HT1080 (cell line): ENCODE measurements at places on chromosomes 3 and 15. TPM values are rescaled to one million over a fixed set of nuclear protein-coding genes. Genes with fewer than 3 reads are reported as not detected.

The DOCK3 gene
- total RNA-seq, result 1.4 TPM in 2 replicates

- DNase-seq, result peak; percentile 33
Measured at GRCh38 chr3:181403876-181404660, 307.7 kb upstream of the SOX2 start.

- DNase-seq, result no peak
Measured at GRCh38 chr3:14253022-14253706, 74.5 kb downstream of the LSM3 start.

DNA sequence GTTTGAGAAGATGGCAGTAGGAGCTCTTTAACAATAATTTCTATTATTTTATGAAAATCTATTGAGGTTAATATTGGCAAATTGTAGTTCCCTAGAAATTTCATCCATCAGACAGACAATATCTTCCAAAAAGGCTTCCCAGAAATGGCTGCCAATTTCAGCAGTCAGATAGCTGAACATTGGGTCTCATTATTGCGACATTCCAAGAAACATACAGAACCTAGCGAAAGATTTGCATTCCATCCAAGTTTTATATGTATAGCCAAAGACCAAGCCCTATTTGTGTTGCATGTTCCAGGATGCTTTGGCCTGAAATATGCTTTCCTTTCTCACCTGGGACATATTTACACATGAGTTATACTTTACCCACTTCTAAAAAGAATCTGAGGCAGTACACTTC is 24.5 kb downstream of the ACP3 start:
- DNase-seq, result no peak

DNA sequence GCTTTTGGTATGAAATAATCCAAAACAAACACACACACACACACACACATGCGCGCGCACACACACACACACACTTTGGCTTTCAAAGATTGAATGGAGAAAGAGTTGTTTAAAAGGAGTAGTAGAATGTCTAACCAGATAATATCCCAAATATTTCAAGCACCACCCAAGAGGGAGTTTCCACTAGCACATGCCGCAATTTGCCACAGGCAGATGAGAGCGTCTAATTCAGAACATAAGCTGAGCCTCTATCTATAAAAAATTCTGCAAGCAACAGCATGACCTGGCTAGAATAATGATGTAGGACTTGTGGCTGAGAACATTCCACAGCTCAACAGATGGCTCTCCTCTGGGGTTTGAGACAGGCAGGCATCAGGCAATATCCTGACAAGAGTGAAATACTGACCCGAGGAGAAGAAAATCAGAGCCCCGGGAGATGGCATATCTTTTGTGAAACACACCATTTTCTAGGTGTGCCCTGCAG is 302.5 kb upstream of the GADL1 start:
- no peak for DNase-seq

The ZNF502 gene
- total RNA-seq, result 0.37 and 0.72 TPM in 2 replicates

GRCh38 chr15:81087066-81087465 is 47.0 kb upstream of the CFAP161 start:
- no peak for DNase-seq

The CCNB2 gene
- 92.3 and 116 TPM in 2 replicates for total RNA-seq

DNA sequence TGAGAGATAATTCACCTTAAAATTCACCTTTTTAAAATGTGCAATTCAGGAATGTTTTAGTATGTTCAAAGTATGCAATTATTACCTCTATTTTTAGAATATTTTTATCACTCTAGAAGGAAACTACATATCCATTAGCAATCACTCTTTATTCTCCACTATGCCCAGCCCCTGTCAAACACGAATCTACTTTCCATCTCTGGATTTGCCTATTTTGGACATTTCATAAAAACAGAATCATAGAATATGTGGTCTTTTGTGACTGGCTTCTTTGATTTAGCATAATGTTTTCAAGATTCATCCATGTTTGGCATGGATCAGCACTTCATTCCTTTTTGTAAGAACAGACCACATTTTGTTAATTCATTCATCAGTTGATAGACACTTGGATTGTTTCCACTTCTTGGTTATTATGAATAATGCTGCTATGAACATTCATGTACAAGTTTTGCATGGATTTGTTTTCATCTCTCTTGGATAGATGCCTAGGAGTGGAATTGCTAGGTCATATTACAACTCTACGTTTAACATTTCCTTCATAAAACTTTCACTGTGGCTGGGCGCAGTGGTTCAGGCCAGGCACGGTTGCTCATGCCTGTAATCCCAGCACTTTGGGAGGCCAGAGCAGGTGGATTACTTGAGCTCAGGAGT is 12.7 kb downstream of the HMCES start:
- no peak for DNase-seq

- peak; percentile 34 for DNase-seq
Measured at GRCh38 chr3:183534249-183534648, 21.3 kb downstream of the KLHL6 start.

The ZMYND10 gene
- total RNA-seq, result 1.4 and 2.8 TPM in 2 replicates

The CDHR4 gene
- not detected in 2 replicates for total RNA-seq

The SCN11A gene
- not detected in 2 replicates for total RNA-seq

- DNase-seq, result no peak
Measured at GRCh38 chr15:27330326-27330725, 359.3 kb downstream of the GABRG3 start.

DNA sequence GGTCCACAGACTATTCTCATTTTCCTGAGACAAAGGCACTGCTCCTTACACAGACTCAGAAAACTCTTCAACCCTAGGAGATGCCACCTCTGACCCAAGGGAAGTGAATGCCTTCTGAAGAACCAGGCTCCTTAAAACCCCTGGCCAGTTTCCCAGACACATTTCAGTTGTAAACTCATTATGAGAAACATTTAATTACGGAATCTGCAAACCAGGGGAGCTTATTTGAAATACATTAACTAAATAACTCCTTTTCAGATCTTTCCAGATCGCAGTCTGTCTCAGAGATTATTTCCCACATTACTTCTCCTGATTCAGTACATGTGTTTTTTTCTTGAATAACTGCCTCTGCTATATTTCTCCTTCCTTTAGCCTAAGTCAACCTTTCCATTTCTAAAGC is 17.6 kb downstream of the MYO5A start:
- no peak for DNase-seq

DNA sequence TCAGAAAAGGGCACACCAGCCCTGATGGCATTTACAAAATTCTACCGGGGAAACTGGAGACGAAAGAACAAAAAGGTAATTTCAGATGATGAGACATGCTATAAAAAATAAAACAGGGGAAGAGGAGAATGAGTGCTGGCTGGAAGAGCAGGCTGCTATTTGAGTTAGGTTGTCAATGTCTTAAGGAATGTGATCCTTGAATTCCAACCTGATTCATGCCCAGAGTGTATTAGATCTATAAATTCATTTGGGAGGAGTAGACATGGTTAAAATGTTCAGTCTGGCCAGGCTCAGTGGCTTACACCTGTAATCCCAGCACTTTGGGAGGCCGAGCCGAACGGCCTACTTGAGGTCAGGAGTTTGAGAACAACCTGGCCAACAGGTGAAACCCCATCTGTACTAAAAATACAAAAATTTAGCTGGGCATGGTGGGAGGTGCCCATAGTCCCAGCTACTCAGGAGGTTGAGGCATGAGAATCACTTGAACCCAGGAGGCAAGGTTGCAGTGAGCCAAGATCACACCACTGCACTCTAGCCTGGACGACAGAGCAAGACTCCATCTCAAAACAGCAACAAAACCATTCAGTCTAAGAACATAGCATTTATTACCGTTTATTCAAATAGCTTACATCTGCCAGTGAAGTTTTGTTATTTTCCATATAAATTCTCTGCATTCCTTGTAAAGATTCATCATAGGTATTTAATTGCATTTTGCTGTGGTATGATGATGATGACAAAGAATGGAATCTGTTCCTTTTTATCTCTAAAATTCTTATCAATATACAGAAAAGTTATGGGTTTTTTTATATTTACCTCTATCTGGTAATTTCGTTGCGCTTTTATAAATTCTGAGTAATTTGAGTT is 126.7 kb upstream of the NR2E3 start:
- DNase-seq, result no peak

- DNase-seq, result no peak
Measured at GRCh38 chr3:70247955-70248354, 64.5 kb downstream of the MDFIC2 start.

DNA sequence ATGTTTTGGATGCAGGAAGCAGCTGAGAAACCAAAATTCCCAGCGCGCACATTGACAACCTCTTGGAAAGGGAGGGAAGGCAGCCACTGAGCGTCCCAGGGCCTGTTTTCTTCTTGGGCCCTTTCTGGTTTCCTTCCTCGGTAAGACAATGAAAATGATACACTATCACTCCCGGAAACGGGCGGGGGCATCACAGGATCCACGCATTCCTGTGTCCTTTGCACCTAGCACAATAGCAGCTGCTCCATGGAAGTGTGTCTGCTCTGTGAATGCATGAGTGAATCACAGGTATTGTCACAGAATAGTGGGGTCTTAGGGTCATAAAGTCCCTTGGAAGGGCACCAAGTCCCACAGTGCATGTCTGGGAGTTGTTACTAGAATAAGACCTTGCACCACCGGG is 6.3 kb upstream of the ITPKA start:
- DNase-seq, result no peak

The PTX3 gene
- 56.4 and 60.3 TPM in 2 replicates for total RNA-seq

The TGM5 gene
- 0.20 and 0.98 TPM in 2 replicates for total RNA-seq

DNA sequence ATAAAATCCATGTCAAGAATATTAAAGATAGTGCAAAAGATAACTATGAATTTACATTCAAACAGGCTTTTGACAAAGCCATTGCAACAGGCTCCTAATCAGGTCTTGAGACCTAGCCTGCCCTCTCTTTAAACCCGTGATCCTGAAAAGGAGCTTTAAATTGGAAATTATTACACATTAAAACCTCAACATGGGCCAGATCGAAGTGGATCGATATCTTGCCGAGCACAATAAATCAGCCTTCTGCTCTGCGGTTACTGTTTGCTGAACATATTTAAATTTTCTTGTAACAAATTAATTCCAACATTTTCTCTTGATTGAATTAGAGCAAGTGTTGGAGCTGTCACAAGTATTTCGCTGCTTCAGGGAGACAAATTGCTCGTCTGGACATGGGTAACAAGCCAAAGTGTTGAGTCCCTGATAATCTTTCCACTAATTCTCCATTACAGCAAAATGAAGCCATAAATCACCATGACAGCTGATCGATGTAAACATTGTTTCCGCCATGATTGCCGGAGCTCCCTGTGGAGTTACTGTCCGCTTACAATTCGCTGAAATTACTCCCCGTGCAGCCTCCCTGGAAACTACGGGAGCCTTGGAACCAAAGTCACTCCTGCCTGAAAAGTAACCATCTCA is 47.6 kb downstream of the SHOX2 start:
- DNase-seq, result no peak

The SYNM gene
- 0.82 and 0.94 TPM in 2 replicates for total RNA-seq

The LZTFL1 gene
- total RNA-seq, result 6.5 and 9.7 TPM in 2 replicates

The RTP1 gene
- total RNA-seq, result not detected in 2 replicates

- DNase-seq, result no peak
Measured at GRCh38 chr15:49847423-49848281, 226.8 kb downstream of the DTWD1 start.

DNA sequence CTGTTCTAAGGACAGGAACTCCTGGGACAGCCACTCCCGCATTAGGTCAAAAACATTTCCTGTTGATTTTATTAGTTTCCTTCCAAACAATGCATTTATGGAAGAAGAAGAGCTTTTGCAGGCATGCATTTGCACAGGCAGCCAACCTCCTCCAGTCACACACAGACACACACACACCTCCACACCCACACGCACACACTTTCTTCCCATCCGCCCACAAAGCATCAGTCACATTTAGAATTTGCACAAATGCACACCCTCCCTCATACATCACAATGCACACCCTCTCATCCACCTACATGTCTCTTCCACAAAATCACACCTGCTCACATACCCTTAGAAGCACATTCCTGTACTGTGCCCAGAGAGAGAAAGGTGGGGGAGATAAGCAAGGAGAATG is 4.1 kb upstream of the TYRO3 start:
- no peak for DNase-seq

DNA sequence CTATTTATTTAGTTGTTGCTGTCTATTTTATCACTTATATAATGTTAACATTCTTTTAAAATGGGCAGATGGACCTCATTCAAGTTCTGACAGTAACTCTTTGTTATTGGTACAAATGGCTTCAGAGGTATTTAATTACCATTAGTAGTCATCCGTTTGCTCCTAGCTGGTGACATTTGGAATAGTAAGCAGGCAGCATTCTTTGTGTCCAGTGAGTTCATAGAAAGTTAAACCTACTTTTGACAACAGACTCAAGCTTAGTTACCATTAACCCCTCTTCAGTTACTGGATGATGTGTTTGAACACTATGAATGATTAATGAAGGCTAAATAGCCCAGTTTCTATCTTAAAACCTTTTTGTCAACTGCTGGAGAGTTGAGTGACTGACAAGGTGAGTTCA is 500.7 kb upstream of the ATP11B start:
- no peak for DNase-seq

DNA sequence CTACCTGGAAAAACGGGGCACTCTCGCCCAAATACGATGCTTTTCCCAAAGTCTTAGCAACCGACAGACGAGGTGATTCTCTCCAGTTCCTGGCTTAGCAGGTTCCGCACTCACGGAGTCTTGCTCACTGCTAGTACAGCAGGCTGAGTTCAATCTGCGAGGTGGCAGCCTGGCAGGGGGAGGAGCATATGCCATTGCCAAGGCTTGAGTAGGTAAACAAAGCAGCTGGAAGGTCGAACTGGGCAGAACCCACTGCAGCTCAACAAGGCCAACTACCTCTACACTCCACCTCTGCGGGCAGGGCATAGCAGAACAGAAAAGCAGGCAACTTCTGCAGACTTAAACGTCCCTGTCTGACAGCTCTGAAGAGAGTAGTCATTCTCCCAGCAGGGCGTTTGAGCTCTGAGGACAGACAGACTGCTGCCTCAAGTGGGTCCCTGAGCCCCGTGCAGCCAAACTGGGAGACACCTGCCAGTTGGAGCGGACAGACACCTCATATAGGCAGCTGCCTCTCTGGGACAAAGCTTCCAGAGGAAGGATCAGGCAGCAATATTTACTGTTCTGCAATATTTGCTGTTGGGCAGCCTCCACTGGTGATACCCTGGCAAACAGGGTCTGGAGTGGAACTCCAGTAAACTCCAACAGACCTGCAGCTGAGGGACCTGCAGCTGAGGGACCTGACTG is 73.4 kb upstream of the CADM2 start:
- no peak for DNase-seq

The NCBP2 gene
- 118 and 133 TPM in 2 replicates for total RNA-seq

The TTLL13 gene
- total RNA-seq, result not detected in 2 replicates

The ALDH1A2 gene
- total RNA-seq, result not detected in 2 replicates

The NCEH1 gene
- total RNA-seq, result 49.9 and 72.2 TPM in 2 replicates

DNA sequence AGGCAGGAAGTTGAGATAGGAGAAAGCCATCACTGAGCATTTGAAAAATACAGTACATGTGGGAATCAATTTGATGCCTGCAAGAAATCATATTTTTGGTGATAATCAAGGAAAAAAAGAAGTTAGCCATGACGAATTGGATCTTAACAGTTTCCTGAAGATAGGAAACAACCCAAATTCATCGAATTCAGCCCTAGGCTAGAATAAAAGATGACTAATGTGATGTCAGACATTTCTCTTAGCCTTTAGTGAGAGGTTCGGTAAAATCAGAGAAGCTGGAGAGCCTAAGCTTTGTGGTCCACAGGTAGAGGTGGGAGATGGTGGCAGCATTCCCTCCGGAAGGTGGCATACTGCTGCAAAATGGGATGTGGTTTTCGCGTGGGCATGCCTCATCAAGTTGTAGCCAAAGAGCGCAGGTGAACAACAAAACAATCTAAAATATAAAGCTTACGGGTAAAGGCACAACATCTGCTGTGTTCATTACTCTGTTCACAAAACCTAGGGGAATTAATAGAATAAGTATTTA is 144.1 kb upstream of the ALCAM start:
- DNase-seq, result no peak
